ENCODE measurements at places on chromosomes 7 and 10.
A peak's percentile ranks its signal among the peaks of the same experiment; 100 is the strongest.

GRCh38 chr10:118516716-118517115 lies 78.7 kb downstream of the PRLHR start:
- no peak for DNase-seq

DNA sequence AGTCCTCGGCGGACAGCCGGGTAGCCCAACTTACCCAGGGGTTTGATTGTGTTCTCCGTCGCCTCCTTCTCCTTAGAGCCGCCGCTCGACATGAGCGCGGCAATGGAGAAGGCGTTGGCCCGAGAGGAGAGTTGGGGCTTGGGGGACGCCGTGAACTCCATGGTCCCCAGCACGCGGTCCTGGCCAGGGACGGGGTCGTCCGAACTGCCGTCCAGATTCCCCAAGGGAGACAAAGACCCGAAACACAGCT lies 515 bp downstream of the TBX20 start:
- DNase-seq = no peak

DNA sequence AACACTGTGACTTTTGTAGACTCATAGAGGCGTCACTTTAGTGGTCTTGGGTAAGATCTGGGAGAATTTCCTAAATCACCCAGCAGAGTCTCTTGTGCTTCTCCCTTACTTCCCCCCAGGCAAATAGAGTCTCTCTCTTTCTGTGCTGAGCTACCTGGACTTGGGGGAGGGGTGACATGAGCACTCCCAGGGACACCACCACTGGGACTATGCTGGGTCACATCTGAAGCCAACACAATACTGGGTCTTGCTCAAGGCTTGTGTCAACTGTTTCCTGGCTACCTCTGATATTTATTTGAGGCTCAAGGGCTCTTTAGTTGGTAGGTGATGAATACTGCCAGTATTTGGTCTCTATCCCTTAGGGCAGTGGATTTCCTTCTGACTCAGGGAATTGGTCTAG lies 214.6 kb upstream of the TPK1 start:
- no peak for DNase-seq

DNA sequence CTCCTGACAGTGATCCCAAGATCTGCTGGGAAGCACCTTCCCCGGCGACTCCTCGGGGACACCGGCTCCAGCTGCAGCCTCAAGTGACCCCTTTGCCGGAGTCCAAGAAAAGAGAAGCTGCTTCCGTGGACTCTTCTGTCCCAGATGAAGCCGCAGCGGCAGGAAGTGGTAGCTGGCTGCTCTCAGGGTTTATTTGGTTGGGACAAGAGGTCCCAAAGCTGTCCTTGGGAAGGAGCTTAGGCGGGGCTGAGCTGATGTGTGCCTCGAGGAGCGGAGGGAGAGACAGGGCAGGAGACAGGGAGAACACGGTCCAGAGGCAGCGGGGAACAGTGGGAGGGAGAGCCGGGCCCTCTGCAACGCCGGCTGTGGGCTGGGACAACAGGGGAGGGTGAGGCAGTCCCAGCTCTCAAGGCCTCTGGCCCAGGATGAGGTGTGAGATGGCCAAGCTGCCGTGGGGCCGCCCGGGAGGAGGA lies 13.1 kb upstream of the FAM20C start:
- no peak for DNase-seq

DNA sequence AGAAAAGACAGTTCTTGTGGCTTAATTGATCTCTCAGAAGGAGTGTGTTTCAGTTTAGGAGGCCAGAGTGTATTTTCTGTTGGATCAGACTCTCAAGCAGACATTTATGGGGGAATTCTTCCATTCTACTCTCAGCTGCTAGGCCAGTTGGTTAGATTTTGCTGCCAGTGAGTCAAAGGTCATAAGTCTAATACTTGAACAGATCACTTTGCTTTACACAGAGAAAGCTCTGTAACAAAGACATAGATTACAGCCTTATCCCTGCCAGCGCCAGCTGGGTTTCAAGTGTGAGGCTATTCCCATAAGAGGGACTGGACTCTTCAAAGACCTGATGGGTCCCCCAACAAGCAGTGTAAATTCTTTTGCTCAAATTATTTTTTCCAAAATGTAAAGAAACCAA lies 145.6 kb upstream of the SEMA3C start:
- no peak for DNase-seq

- DNase-seq = no peak
Measured at GRCh38 chr10:67095531-67095930, 169.7 kb downstream of the LRRTM3 start.

GRCh38 chr10:12958546-12959110 lies 42.9 kb downstream of the CCDC3 start:
- DNase-seq = no peak

GRCh38 chr7:143484119-143484518 lies 6.4 kb downstream of the TAS2R41 start:
- DNase-seq = no peak

DNA sequence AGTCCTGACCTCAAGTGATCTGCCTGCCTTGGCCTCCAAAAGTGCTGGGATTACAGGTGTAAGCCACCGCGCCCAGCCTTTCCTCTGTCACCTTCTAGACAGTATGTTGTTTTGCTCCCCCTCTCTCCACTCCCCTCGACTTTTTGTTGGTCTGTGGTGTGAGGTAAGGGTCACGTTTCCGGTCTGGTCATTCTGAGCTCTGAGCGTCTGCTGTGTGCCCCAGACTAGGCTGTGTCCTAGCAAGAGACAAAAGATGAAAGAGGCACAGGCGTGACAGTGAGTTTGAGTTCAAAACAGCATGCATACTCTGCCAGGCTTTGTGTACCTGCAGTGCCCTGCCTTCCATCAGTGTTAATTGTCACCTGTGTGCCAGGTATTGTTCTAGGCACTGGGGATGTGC lies 87.4 kb upstream of the PPIF start:
- no peak for DNase-seq

DNA sequence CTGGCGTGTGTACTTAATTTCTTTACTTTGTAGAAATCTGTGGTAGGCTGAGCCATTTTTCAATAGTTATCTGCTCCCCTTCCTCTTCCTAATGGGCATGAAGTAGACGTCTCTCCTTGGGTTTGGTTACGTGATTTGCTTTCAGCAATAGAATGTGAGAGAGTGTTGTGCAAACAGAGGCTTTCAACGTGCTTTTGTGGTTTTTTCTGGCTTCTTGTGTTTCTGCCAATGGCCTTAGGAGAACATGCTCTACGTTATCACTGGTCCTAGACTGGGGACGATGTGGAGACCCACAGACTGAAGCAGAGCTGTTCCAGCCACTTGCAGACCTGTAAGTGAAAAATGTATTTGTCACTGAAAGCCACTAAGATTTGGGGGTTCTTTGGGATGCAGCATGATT lies 107.2 kb upstream of the NPTX2 start:
- DNase-seq = no peak

DNA sequence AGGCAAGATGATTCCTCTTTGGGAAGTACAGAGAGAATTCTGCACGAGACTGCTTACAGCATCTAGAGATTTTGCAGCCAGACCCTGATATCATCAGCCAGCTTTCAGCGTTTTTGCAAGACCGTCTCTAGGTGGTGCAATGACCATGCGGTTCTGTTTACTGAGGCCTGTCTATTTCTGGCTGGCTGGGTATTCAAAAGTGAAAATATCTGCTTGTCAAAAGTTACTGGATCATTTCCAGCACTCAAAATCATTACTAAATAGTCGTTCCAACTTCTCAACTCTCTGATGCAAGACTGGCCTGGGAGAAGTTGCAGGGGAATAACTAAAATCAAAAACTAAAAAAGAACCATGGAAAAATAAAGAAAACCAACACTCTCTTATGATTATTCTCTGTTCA lies 240.1 kb downstream of the ELMO1 start:
- DNase-seq = peak; percentile 9

DNA sequence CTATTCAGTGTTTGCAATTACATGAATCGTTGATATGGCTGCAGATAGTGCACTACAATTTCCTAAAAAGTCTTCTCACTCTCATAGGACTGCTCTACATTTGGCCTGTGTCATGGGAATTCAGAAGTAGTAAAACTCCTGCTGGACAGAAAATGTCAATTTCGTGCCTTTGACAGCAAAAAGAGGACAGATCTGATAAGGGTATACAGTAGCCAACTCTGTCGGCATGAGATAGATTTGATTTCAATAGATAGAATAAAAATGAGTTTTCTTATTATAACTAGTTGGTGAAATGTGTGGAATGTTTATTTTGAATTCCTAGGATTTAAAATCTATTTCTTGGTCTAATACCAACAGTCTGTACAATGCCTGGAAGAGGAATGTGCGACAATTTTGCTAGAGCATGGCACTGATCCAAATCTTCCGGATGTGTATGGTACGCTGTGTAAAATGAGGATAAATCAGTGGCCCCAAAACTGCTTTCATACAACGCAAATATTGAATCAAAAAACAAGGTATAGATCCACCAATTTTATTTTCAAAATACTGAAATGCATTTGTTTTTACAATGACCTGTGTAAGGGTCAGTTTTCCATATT lies 133.5 kb upstream of the CDK13 start:
- no peak for DNase-seq

GRCh38 chr10:91115618-91116390 lies 104.7 kb upstream of the PCGF5 start:
- DNase-seq = no peak

DNA sequence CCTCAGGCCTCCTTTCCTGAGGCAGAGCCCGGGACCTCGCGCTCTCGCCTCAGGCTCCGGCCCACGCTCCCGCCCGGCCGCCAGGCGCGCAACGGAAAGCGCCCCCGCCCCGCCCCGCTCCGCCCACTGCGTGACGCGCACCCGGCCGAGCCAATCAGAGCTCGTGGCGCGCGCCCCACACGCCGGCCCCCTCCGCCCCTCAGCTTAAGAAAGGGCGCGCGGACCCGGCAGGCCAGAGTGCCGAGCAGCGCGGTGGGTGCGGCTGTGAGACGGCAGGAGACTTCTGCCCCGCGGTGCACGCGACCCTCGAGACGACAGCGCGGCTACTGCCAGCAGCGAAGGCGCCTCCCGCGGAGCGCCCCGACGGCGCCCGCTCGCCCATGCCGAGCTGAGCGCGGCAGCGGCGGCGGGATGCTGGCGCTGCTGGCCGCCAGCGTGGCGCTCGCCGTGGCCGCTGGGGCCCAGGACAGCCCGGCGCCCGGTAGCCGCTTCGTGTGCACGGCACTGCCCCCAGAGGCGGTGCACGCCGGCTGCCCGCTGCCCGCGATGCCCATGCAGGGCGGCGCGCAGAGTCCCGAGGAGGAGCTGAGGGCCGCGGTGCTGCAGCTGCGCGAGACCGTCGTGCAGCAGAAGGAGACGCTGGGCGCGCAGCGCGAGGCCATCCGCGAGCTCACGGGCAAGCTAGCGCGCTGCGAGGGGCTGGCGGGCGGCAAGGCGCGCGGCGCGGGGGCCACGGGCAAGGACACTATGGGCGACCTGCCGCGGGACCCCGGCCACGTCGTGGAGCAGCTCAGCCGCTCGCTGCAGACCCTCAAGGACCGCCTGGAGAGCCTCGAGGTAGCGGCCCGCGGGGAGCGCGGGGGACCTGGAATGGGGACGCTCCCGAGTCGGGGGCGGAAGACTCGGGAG lies at the start of gene NPTX2:
Gene NPTX2 (plus strand): TSS at position 235 of the 909 bp plus-strand sequence. CDS start 177 bp downstream, at position 412.
- peak; percentile 19 for DNase-seq

DNA sequence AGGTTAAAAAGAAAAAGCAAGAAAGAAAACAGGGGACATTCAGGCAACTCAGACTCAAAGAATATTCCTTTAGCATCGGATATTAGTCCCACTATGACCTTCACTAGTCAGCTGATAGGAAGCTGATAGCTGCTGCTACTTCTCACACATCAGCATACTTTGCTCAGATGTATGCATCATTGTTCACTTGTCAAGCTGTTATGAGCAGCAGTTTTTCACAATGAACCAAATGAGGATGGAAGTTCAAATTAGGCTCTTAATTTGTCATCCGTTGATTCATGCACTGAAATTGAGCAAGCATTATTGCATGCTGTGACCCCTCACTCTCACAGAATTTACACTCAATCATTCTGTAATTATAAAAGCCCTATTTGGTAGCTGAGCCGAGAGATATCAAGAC lies 257.7 kb downstream of the SNX13 start:
- no peak for DNase-seq

DNA sequence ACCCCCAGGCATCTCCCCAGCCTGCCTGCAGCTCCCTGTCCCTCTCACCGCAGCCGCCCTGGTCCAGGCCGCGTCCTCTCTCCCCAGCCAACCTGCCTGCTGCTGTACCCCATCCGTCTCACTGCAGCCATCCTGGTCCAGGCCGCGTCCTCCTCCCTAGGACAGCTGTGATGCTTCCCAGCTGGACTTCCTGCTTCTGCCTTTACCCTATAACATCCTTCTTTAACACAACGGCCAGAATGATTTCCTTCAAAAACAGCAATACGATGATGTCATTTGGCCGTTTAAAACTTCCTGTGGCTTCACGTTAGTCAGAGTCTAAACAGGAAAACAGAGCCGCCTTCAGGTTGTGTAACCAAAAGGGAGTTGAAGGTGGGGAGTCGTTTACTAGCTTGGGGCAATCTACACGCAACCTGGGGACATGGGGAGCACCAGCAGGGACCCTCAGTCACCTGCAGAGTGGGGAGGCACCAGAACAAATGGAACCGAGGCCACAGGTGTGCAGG lies 32.2 kb upstream of the ZFAND2A start:
- no peak for DNase-seq

DNA sequence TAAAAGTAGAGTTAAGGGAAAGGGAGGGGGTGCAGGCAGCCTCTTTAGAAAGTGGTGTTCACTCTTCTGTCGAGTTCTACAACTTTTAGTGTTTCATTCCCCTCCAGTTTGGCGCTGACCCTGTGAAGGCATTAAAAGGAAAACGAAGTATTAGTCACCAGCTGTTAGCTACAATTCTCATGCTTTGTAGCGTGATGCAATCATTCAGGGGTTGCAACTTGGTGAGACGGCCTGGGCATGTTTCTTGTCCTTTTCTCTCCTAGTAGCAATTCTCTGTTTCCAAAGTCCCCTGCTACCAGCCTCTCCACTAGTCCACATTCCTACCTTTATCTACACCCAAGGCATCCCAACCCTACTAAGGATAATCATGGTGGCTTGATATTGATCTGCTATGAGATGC lies 33.7 kb upstream of the DGKI start:
- DNase-seq = peak; percentile 14

GRCh38 chr7:43480581-43480980 lies 102.3 kb upstream of the STK17A start:
- DNase-seq = no peak

- no peak for DNase-seq
Measured at GRCh38 chr7:50662996-50663395, 97.8 kb upstream of the DDC start.

- no peak for DNase-seq
Measured at GRCh38 chr7:149642589-149642988, 130.8 kb downstream of the ZNF467 start.

GRCh38 chr10:96456296-96456840 lies 57.4 kb downstream of the TLL2 start:
- DNase-seq = no peak

GRCh38 chr7:130207033-130207432 lies 627 bp upstream of the SSMEM1 start:
- no peak for DNase-seq

DNA sequence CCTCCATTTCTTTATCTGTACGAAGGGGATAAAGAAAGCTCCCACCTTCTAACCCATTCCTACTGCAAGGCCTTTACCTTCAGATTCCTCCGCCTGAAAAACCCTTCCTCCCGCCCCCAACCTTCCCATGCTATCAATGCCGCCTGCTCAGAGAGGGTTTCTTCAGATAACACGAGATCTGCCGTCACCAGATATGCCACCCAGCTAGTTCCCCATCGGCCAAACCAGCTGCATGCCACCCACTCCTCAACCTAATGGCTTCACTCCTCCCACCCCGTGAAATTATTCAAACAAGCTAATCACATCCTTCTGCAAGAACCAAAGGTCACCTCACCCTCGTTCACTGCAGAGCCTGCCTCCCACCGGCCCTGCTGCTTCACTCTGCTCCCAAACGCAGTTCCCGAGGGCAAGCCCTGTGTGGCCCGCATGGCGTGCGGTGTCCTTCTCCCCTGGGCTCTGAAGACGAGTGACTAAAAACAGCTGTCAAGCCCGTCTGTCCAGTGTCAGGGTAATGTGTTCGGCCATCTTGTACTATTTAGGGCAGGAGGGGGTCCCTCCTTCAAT lies 46.8 kb upstream of the TMEM213 start:
- DNase-seq = no peak
